CD4-positive, alpha-beta T cell treated with Interleukin-17A for 1 hour (primary cell): ENCODE measurements at places on chromosomes 5 and 9.

DNA sequence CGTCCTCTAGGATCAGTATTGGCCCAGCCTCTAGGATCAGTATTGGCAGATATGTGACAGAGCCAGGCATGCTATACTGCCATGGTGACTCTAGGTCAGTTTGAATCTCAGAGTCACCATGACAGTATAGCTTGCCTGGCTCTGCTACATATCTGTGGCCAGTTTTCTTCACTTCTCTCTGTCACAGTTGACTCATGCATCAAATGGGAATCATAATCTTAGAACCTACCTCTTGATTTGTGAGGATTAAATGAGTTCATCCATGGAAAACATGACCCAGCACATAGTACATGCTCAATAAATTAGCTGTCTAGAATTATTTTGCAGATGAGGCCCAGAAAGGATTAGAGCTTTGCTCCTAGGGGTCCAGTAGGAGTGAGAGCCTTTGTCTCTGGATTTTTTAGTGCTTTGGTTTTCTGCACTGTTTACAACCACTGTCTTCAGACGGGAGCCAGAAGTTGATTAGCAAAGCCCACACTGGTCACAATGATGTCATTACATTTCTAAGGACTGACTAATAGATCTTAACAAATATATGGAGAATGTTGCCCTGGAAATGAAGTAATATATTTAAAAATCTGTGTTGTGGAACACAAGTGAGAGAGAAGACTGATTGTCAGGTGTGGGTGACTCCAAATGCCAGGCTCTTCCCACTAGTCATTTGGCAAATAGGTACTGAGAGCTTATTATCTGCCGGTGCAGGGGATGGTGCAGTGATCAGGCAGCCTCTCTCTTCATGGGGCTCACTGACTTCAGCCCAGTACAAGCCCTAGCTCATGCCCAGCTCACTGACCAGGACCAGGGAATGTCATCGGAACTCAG is 76.0 kb downstream of the COL15A1 start:
- DNase-seq = no peak

DNA sequence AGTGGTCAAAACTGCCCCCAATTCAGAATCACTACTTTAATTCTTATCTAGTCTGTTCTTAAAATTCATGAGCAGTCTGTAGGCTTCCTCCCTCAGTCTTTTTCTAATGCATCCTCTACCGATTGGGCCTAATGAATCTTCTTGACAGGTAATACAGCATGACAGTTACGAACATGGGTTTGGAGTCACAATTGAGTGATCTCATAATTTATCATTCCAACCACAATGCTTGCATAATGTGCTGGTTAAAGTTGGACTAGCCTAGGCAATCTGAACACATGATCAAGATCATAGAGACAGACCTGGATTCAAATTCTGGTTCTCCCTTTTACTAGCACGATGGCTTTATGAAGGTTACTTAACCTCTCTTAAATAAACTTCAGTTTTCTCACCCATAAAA is 33.1 kb upstream of the SETD9 start:
- DNase-seq = no peak

DNA sequence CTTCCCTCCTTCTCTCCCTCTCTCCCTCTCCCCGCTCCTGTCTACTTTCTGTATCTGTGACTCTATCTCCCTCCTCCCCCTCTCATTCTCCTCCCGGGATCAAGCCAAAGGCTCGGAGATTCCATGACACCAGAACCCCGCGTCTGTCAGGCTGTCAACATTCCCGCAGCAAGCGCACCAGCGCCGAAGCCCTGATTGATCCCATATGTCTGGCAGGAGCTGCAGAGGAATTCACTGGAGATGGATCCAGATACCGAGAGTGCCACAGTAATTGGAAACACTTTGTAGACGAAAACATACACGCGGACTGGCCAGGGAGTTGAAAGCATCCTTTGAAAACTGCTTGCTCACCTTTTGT is 300 bp upstream of the SVEP1 start:
- no peak for DNase-seq

- peak; percentile 21 for DNase-seq
Observed at GRCh38 chr9:74887041-74887980, at the start of gene TRPM6. TRPM6 (minus strand) TSS chr9:74887921; CDS start chr9:74887856, 65 bp downstream.

DNA sequence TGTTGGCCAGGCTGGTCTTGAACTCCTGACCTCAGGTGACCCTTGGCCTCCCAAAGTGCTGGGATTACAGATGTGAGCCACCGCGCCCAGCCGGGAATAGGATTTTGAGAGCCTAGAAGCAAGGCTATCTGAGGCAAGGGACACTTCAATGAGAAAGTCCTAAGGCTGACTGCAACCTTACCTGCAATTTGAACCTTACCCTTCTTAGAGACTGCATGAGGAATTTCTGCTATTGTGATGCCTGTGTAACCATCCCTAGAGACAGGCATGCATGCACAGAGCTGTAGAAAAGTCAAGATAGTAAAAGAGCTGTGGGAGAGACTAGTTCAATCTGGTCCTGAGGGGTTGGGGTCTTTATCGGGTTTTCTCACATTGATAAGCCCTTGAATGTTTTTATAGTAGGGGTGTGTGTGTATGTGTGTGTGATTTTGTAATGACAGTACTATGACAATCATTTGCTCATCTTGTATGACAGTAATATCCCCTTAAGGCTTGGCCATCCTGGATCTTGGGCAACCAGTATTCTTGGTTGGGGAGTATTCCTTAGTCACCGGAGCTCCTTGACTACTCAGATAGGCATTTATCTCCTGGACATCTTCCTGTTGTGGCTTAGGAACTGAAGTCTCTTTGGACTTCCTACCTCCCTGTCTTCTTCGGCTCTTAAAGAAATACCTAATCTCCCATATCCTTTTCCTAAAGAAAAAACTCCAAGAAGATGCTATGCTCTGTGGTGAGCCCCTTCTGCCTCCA is 11.2 kb downstream of the DNAJB5 start:
- DNase-seq = no peak

- peak; percentile 80 for DNase-seq
Observed at GRCh38 chr9:127608104-127608966, 3.7 kb upstream of the STXBP1 start.

GRCh38 chr5:153713943-153714342 is 223.5 kb downstream of the GRIA1 start:
- no peak for DNase-seq

DNA sequence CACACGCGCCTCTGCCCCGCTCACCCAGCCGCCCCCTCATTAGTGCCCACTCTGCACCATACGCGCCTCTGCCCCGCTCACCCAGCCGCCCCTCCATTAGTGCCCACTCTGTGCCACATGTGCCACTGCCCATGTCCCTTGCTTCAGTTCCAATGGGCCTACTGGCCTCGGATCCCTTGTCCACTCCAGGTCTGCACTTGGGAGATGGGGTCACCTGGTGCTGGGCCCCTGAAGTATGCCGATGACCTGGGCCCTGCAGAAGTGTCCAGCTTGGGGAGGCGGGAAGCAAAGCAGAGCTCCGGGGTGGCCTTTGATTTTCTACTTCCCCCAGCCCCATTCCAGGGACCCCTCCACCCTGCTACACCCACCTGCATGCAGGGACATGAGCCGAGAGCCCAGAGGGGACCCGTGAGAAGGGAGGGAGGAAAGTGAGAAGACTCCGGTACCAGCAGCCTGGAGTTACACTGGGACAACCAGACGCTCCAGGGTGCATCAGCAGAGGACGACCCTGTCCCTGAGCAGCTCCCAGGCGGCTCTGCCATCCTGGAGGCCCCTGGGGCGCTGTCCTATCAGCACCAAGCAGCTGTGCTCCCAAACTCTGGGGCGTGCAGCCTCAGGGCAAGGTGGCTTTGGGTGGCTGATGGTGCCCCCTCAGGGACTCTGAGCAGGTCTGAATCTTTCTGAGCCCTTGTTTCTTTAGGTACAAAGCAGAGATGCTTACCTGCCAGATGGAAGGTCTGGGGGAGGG is 140.8 kb downstream of the RXRA start:
- DNase-seq = no peak

DNA sequence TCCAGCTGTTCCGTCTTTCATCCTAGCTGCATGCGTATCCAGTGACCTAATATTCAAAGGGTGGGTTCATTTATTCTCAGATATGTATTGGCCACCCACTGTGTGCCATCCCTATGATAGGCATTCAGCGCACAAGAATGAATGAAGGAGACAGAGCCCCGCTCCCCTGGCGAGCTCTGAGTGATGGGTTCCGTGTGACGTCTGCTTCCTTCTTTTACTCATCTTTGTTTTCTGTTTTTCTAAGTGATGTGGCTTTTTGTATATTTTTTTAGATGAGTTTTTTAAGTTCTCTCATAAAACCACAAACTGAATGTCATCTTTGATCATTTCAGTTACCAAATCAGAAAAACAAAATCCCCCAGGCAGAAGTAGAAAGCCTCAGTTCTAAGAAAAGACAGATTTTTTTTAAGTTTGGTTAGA is 168.3 kb upstream of the OTULINL start:
- DNase-seq = peak; percentile 61

GRCh38 chr5:58322453-58322852 is 137.4 kb downstream of the PLK2 start:
- DNase-seq = no peak

DNA sequence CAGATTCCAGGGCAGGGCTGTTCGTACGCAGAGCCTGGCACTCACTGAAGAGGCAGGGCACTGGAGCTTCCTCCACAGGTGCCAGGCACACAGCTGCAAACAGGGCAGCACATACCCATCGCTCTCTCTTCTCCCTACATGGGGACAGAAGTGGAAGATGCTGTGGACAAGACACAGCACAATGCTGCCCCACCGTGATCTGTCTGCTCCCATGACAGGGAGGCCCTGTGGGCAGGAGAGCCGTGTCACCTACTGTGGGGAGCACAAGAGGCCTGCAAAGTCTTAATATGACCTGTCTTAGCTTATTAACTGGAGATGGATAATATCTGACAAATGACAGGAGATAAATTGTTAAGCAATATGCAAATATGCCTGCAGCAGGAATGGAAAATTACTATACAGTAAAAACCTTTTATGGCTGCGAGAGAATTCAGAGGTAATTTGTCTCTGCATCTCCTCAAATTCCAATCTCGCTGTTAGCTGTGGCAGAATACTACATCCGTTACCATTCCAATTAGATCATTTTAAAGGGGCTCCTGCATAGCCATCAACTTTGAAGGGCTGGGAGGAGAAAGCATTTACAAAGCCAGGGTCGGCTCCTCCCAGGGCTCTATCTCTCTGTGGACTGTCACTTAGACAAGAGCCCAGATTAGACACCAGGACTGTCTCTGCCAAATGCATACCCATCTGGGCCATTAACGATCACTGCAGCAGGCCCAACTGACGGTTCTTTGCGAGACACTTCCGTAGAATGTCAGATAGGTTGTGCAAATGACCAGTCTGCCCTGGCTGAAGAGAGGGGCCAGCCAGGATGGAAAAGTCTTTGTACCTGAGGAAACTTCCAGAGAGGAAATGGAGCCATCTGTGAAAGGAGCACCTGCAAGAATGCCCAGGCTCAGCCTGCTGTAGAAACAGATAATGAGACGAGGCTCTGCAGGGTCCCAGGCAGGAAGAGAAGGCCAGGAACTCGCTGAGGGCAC is 90.7 kb upstream of the FSTL4 start:
- no peak for DNase-seq

- no peak for DNase-seq
Observed at GRCh38 chr5:53576674-53577073, 16.2 kb downstream of the NDUFS4 start.

- no peak for DNase-seq
Observed at GRCh38 chr9:28319981-28320380, 746.7 kb upstream of the C9orf72 start.

DNA sequence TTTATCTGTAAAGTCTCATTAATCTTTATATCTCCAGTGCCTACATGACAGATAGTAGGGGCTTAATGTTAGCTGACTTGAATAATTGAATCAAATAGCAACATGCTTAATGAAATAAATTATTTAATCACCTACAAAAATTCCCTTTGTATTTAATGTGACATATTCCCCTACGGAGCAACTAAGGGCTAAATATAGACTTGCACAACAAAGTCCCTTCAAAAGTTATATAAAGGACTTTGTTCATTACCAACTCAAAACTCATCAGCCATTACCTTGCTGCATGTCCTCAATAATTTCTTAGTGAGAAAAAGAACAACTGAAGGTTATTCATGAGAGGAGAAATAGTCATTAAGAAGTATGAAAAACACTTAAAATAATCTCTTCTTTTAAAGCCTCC is 424.6 kb downstream of the HCN1 start:
- no peak for DNase-seq

DNA sequence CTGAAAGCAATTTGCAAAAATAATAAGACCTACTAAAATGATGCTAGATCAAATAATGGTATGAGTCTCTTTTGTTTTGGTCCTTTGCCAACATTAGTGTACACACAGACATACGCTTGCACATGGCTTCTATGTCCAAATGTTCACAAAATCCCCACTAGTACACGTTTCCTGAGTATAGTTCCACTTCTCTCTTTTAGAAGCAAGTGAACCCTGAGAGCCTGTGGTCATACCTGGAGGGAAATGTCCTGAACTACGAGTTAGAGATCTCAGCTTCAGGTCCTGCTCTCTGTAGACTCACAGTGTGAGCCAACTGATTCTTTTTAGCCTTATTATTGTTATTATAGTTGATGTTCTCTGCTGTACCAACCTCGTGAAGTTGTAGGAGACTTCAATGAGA is 47.3 kb upstream of the ACTBL2 start:
- no peak for DNase-seq

- DNase-seq = no peak
Observed at GRCh38 chr9:113154471-113154870, 3.7 kb downstream of the SLC31A2 start.

DNA sequence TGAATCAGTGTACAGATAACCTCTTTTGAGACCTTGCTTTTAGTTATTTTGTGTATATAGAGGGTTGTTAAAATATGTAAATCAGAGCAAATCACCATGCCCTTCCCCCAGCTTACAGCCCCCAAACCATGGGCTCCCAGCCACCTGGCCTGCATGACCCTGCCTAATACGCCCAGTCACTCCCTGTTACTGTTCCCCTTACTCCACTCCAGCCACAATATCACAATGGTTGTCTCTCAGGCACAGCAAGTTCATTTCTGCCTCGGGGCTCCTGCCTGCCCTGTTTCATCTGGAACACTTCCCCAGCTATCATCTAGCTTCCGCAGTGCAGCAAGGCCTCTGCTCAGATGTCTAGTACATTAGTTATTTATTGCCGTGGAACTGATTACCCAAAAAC is 5.0 kb upstream of the CARD19 start:
- no peak for DNase-seq

- no peak for DNase-seq
Observed at GRCh38 chr5:150082374-150082773, 4.0 kb downstream of the CSF1R start.

DNA sequence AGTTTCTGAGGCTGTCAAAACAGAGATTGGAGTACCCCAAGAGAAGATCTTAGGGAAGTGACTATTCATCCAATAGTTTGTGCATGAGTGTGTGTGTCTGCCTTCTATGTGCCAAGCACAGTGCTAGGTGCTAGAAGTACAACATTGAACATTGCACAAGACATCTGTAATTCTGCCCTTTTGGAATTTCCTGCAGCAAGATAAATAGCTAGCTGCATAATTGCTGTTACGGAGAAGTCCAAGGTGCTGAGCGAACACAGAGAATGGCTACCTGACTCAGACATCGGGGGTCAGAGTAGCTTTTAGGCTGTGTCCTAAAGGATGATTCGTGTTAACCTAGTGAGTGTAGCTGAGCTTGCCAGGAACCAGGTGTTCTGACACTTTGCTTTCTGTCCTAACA is 44.8 kb downstream of the PAPPA start:
- DNase-seq = no peak

- DNase-seq = no peak
Observed at GRCh38 chr5:172626031-172626581, 15.0 kb upstream of the NEURL1B start.

GRCh38 chr9:76893395-76893932 is 12.4 kb downstream of the PRUNE2 start:
- no peak for DNase-seq
